ENCODE measurements at places on chromosomes 4 and X.

DNA sequence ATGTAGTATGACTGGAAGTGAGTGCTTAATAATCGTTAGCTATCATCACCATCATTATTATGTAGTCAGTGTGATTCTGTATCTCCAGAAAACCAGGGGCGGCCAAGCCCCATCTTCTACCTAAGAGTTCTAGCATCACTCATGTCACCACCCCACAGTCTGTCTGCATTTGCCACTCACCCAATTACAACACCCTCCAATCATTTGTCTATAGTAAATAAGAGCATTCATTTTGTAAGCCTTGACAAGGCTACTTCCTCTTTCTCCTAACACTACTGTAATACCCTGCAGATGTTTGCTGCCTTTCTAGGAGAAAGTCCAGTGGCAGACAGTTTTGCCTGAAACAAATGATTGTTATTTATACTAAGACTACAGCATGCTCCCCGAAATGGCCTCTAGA lies 15.8 kb upstream of the IL21 start:
- DNase-seq, result no peak

DNA sequence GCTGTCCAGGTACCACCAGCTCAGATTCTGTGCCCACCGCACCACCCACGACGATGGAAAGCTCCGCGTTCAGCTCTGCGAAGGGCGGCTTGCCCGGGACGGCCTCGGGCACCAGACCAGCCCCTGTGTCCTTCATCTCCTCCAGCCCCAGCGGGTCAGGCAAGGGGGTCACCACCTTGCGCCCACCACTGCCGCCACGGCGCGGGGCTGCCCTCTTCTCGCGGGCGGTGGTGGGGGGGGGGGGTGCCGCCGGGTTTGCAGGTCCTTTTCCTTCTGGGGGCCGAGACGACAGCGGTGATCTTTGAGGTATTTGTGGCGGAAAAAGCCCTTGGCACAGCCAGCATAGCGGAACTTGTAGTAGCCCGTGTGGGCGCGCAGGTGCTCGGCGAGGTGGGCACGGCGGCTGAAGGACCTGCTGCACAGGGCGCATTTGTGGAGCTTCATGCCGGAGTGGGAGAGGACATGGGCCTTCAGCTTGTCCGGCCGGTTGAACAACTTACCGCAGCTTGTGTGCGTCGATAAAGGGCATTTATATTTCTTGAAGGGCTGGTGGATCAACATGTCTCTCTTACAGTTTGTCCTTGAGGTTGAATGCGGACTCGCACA lies 50.9 kb downstream of the CFAP299 start:
- DNase-seq, result no peak

DNA sequence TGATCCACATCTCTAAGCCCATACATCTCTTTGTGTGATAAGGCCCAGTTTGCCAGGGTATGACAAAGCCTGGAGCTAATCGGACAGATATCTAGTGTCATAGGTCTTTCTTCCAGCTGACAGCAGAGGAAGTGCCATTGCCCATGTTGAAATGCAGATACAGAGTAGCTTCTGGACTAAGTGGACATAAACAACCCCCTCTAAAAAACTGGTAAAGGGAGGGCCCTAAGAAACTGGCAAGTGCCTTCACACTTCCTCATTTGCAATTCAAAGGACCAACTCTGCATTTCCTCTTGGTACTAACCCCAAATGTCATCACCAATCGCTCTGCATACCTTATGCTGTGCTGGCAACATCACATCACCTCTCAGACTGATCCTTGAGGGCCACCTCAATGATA lies 20.8 kb downstream of the ARHGEF6 start:
- DNase-seq, result no peak

DNA sequence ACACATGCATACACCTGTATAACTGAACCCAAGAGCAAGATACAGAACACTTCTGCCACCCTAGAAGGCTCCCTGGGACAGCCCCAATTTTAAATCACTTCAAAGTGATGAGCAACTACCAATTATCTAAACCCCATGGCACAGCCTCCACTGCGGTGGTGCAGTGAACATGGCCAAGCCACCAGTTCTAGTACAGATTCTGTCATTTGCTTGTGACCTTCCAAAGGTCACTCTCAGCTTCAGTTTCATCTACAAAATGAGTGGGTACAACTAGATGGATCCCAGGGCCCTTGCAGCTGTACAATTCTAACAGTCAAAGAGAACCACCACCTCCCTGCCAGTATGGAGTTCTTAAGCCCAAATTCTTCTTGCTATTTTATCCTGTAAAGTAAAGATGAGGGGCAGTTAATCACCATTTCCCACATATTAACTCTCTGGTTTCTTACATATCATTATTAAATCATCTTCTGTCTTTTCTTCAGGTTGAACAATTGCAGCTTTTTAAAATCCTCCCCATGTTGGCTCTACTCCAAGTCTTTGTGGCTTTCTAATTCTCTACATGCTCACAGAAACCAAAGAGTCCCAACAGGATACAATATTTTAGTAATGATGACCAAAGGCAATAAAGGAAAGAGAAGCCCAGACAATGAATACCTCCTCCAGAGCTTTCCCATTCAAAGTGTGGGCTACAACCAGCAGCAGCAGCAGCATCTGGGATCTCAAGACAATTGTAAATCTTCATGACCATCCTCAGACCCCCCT lies 39.0 kb upstream of the GPM6B start:
- DNase-seq, result no peak

DNA sequence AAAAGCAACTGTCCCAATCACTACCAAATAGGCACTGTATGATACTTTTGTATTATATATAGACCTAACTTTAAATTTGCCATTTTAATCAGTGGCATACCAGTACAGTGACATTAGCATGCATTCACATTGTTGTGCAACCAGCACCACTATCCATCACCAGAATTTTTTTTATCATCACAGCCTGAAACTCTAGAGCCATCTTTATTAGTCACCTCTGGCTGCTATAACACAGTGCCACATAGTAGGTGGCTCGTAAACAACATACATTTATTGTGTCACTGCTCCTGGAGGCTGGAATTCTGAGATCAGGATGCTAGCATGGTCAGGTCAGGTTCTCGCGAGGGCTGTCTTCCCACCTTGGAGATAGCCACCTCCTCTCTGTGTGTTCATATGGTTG lies 188.4 kb upstream of the GALNT7 start:
- no peak for DNase-seq

DNA sequence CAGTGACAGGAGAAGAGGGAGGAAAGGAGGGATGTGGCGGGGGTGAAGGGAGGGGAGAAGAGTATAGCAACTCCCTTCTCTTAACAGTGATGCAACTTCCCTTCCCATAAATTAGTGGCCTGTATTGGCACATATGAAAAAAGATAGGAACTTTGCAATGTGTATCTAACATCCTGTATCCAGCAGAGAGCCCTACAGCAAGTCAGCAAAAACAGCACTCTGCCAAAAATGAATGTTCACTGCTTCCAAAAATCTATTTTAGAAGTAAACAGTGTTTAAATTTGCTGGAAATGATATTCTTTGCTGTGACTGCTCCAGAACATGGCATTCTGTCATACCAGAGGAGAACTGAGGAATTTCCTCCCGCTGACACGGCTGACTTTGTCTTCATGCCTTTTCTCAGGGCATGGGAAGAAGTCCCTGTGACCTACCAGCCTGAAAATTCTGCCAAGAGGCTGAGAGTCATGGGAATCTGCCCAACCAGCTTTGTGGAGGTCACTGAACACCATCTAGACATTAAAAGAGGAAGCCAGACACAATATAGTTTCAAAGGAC lies 343.4 kb upstream of the RASGEF1B start:
- no peak for DNase-seq

GRCh38 chr4:129113434-129113833 lies 17.5 kb downstream of the C4orf33 start:
- DNase-seq, result no peak

DNA sequence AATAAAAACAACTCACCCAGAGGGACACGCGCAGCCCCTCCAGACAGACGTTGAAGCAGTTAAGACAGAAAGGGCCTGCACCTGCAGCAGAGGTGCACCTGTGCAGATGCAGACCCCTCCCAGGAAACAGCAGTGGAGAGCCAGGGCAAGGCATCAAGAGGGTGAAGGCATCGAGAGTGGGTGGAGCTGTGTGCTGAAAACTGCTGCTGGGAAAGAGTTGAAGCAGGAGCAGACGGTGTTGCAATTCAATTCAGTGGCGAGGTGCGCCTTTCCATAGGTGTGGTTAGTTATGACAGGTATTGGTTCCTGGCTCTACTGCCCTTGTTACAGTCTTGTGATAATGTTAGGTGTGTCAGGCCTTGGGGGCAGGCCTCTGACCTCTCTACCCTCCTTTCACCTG lies 16.7 kb downstream of the LETM1 start:
- DNase-seq, result no peak

- no peak for DNase-seq
Observed at GRCh38 chrX:115409551-115409950, 120.0 kb downstream of the LUZP4 start.

DNA sequence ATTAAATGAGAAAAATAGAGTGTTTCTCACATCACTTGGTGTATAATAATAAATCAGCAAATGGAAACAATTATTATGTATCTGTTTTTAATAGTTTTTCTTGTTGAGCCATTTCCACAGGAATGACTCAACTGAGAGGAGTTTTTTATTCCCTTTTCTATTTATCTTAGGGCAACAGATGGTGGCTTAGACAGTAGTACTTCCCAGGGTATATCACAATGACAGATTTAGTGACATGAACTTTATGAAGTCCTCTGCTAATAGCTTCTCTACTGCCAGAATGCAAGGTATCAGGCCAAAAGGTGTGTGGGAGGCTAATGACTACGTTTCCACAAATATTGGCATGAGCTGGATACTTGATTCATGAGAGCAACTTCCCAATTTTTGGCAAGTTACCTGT lies 126.7 kb downstream of the HTR2C start:
- no peak for DNase-seq

DNA sequence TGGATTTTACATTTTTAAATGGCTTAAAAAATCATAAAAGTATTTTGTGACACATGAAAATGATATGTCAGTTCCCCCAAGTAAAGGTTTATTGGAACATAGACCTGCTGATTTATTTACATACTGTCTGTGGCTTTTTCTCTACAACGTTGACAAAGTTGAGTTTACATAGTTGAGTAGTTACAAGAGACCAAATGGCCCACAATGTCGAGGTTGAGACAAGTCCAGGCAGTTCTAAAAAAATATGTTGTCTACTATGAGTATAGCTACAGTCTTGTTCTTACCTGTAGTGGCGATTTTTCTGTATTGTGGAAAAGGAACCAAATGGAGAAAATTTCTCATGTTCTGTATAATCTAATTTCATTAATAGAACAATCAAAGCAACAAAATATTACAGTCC lies 163.2 kb downstream of the FRAS1 start:
- DNase-seq, result no peak

All from CD4-positive, alpha-beta T cell treated with Interleukin-15 for 1 hour (primary cell).